Right hindlimb (tissue), 1 donor: ENCODE measurements at places on chromosomes 3 and 15.

DNA sequence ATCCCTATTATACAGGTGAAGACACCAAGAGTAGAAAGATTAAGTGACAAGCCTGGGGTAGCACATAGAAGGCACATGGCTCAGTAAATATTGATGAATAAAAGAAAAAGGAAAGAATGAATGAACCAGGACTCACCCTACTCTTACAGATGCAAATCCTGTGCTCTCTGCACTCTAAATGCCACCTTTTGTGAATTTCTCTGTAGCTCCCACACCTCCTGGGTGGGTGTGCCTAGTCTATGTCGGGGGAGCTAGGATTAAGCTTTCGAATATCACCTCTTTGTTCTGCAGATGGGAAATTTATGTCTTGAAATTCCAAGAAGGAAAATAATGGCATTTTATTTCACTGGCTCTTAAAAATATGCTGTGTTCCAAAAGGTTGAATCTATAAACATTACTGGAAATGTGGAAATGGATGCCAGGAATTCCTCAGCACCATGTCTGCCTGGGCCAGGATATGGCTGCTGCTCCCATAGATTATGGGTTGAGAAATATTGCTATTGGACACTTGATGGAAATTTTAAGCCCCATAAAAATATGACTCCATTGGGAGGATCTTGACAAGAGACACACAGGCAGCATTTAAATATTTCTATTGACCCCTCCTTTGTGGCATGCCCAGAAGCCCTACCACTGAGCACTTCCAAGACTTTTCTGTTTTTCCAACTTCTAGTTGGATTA, 43.3 kb downstream of the CCNB2 start:
- peak; percentile 44 for DNase-seq

DNA sequence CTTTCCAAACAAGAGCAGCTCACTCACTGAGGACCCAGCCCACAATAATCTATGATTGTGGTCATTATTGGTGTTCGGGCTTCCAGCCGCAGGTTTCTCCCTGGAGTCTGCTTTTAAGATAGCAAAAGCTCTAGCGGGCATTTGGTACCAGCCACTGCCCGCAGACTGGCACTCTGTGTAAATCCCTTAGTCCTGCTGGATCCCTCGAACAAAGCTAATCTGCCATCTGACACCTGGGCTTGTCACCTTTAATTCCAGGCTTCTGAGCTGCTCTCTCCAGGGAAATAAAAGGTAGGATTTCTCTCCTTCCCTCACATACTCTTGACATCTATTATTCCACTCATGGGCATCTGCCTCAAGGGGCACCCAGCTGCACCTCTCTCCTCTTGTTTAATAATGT, 158.7 kb downstream of the PDCD6IP start:
- DNase-seq, result no peak

- DNase-seq, result no peak
These were observed 3.0 kb upstream of the NECTIN3 start for GRCh38 chr3:111068574-111068973.

GRCh38 chr15:81889485-81889881, 156.3 kb downstream of the MEX3B start:
- DNase-seq, result no peak

DNA sequence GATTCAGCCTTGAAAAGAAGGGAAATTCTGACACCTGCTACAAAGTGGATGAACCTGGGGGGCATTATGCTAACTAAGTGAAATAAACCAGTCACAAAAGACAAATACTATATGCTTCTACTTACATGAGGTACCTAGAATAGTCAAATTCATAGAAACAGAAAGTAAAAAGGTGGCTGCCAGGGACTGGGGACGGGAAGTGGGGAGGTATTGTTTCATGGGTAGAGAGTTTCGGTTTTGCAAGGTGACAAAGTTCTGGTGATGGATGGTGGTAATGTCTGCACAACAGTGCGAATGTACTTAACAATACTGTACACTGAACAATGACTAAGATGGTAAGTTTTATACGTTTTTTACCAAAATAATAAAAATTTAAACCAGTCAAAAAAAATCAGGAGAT, 4.8 kb downstream of the IDH2 start:
- no peak for DNase-seq

- no peak for DNase-seq
These were observed 60.4 kb downstream of the RYK start for GRCh38 chr3:134190250-134190649.

DNA sequence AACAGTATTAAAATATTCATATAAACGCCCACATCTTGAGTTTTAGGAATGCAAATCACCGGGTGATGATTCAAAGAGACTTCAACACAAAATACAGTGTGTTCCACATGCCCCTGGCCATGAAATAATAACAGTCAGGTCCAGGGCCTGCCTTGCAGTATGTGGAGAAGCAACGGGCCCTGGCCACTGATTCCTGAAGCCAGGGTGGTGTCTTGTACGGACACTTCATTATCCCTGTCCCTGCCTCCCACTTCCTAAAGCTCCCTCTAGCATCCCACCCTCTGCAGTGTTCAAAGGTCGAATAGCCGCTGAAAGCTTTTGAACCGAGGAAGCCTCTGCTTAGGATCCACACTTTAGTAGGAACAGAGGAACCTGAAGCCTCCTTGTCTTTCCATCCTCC, 50.4 kb upstream of the PCSK6 start:
- no peak for DNase-seq

DNA sequence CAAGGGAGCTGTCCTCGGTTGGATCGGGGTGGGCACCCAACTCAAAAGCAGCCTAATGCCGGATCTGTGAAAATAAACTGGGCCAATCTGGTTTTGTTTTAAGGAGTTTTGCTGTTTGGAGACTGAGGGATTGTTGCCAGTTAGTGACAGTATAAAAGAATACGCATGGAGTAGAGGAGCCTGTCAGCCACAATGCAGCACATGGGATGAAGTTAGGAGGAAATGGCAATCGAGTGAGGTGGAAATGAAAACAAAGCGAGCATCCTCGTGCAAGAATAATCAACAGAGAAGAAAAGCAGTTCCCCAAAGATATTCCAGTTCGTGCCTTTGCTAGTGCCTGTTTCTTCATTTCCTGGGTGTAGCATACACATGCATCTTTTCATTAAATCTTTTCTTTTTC, 108.4 kb upstream of the RORA start:
- DNase-seq, result no peak

- no peak for DNase-seq
These were observed 35.8 kb downstream of the MLH1 start for GRCh38 chr3:37029111-37029510.

- DNase-seq, result no peak
These were observed 70.6 kb downstream of the VPS13C start for GRCh38 chr15:61989667-61990066.

DNA sequence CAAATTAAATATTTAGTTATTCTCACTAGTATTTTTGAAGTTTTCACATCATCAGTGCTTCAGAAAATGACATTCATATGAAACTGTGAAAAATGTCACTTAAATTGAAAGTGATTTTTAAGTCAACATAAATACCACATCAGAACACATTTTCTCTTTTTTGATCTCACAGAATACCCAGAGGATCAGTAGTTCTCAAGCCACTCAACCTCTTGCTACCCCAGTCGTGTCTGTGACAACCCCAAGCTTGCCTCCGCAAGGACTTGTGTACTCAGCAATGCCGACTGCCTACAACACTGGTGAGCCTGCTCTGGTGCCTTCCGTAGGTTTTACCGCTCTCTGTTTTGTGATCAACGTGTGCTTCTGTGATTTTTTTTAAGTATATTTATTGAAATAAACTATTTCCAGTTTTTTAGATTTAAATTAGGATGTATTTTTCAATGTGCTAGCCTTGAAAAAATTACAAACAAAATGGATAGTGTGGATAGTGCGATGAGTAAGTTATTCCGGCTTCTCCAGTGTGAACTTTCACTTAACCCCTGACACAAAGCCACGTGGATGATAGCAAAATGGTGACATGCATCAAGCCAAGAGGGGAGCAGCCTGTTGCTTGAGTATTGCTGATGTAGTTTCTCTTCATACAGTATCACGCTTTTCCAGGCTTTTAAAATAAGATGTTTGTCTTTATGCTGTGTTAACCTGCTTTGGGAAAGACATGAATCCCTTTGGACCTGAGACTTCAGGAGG, 26.5 kb downstream of the LYSMD4 start:
- no peak for DNase-seq

DNA sequence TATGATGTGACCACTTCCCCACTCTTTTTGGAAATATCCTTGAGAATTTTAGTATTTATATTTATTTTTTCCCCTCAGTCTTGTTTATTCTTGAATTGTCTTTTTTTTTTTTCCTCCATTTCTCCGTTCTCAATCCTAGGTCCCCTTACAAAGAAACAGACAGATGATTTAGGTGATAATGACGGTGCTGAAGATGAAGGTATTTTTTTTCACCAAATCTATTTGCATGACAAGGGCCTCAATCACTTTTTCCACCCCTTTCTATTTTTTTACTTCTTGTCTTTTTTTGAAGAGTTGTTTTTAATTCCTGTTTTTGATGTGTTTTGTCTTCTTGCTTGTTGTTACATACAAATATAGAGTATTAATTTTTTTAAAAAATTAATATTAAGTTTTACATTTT, 402.6 kb downstream of the NLGN1 start:
- DNase-seq, result no peak

DNA sequence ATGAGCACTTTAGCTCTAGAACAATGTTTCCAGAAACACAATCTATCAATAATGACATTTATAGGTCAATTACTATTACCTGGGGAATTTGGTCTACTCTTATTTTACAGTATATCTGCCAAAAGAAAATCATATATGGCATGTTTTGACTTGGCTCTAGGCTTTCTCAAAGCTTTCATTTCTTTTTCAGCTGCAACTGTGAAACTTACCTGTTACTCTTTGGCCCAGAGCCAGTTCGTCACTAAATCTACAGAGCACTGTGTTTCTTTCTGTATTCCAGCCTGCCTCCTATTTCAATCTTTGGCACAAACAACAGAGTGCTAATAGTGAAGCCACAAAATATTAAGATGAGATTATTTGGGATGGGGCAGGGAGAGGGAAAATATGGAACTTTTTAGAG, 76.0 kb downstream of the P2RY1 start:
- no peak for DNase-seq

DNA sequence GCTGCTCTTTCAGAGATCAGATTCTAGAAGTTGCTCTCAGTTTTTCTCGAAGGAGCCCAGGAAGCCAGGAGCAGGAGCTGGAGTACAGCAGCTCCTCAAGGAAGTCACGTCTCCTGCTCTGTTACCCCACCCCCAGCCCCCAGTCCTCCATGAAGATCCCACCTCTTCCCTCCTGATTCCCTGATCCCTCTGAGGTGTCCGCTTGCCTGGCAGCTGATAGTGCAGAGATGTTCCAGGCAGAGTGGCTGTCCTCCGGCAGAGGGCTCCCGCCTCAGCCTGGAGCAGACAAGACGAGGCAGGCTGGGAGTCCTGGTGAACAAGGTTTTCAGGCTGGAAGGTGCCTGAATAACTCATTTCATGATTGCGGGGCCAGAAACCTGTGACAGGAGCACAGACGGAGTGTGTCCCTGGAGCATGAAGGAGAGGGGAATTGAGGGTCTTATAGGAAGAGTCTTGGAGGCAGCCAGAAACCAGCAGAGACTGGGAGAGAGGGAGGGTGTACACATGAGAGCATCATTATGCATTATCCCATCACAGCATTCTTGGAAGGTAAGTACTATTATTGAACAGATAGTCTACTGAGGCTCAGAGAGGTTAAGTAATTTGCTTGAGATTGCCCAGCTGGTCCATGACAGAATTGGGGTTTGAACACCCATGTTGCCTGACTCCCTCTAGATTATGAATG, 1.2 kb downstream of the HRH1 start:
- peak; percentile 85 for DNase-seq

DNA sequence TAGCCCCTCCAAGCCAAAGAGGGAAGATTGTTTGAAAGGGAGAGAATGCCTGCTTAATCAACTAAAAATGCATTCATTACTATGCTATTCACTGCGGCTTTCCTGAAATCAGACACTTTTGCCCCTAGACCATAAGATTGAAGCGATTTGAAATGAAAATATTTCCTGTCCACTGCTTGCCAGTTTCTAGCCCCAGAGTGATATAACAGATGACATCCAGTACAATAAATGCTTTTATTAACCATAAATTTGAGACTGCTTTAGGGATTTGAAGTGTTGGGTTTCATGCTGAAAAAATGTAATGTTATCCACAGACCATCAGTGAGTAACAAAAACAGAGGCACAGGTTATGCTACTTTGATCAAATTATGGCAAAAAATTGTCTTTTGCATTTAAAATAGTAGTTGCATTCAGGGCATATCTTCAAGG, 14.1 kb downstream of the IL17RD start:
- DNase-seq, result no peak

DNA sequence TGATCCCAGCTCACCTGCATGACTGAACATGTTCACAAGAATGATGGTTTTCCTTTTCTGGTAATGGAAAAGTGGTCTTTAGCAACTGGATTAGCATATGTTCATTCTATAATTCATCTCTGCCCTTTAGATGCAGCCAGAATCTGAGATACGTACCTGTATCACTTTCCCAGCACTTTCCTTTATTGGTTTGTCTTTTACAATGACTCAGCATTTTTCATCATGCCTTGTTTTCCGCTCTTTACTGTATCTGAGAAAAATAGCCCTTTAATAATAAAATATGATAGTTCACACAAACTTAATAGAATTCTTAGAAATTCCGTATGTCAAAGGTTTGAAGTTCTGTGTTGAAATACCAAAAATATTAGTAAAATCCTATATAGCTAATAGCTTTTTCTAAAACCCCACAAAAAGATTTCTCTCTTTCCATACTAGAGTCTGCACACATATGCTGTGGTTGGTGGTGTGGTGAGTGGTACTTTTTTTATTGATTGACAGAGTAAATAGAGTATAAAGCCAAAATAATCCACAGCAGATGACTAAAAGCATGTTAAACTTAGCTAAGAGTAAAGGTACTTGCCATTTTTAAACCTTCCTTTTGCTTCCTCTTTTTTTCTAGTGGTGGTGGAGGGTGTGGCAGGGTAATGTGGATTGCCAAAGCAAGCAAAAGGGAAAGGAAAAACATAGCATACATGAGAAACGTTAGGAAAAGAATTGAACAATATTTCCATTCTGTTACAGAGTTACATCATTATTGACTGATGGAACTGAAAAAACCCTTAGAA, 328.9 kb upstream of the RBMS3 start:
- DNase-seq, result no peak

- DNase-seq, result no peak
These were observed 15.1 kb upstream of the PRICKLE2 start for GRCh38 chr3:64240396-64240795.

DNA sequence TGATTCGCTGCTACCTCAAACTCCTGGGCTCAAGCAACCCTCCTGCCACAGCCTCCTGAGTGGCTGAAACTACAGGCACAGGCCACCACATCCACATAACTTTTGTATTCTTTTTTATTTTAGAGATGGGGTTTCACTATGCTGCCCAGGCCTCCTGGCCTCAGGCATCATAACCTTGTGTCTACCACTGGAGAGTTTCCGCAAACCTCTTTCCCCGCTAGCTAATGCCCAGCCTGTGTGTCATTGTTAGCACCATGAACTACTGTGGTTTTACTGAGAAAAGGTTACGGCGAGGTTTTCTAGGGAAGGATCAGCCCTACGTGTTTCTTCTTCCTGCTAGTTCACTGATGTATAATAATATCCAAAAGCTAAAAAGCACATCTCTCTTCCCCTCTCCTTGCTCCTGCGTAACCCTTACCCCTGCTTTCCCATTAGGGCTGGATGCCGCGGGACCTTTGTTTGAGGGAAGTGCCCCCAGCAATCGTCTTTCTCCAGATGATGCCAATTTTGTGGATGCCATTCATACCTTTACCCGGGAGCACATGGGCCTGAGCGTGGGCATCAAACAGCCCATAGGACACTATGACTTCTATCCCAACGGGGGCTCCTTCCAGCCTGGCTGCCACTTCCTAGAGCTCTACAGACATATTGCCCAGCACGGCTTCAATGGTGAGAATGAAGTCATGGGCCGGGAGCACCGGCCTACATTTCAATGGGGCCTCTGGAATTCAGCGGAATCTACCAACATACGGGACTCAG, 113.7 kb downstream of the LIPC start:
- no peak for DNase-seq
